ENCODE measurements at places on chromosomes 6 and 20. TPM values are rescaled to one million over a fixed set of nuclear protein-coding genes. Genes with fewer than 3 reads are reported as not detected.

ULBP3 gene
- total RNA-seq: 2.4 TPM

BMP2 gene
- total RNA-seq: 14.5 TPM

SGK2 gene
- not detected for total RNA-seq

NKX2-2 gene
- not detected for total RNA-seq

Data from lung microvascular endothelial cell (primary cell).